ENCODE measurements at places on chromosomes 13 and 19.

- no peak for DNase-seq
These were observed 54.5 kb upstream of the MTIF3 start for GRCh38 chr13:27504868-27505194.

GRCh38 chr13:31543190-31543589 lies 196.1 kb upstream of the RXFP2 start:
- DNase-seq: no peak

DNA sequence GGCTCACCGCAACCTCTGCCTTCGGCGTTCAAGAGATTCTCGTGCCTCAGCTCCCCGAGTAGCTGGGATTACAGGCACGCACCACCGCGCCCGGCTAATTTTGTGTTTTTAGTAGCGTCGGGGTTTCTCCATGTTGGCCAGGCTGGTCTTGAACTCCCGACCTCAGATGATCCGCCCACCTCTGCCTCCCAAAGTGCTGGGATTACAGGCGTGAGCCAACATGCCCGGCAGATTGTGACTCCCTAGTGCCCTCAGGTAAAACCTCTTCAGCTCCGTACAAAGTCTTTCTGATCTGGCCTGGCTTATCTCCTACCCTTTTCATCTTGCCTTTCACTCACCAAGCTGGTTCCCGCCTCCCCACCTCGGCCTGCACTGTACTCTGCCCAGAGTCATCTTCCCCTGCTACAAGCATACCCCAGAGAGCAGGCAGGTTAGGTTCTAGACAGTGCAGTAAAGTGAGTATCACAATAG lies 15.0 kb downstream of the BICRA start:
- peak; percentile 27 for DNase-seq

DNA sequence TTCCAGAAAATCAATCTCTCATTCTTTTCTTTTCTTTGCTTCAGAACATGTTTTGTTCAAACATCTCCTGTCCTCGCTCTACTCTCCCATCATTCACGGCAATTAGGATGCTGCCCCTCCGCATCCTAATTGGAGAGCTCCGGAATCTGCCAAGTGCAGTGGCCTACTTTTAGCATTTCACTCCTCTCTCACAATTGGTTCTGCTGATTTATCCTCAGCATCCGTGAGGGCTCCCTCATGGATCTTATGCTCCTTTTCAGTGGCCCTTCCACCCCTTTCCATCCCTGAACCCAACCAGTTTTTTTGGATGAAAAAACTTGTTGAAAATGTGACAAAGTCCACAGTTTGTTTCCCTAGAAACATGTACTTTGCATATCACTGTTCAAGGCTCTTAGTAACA lies 22.4 kb downstream of the AMER2 start:
- DNase-seq: no peak

GRCh38 chr19:1961000-1961883 lies 20.3 kb downstream of the CSNK1G2 start:
- DNase-seq: no peak

DNA sequence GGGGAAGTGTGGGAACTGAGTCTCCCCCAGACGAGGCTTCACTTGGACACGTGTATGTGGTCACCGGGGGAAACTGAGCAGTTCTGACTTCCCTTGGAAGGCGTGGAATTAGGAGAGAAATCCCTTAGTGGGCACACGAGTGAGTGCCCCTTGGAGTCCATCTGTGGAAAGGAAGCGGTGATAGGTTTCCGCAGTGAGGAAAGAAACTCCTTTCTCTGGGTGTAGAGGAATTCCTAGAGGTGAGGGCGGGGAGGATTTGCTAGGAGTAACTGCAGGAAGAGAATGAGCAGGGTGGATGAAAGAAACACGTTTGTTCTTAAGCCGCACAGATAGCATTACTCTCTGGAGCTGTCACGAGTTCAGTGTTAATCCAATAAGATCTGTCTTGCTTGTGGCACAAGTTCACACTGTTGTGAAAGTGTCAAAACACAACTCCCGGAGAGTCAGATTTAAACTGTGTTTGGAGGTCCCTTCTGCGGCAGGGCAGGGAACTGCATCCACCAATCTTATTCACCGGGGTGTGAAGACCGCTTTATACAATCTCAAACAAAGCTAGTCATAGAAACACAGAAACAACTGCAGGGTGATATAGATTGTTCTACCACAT lies 1.2 kb downstream of the KL start:
- peak; percentile 69 for DNase-seq

DNA sequence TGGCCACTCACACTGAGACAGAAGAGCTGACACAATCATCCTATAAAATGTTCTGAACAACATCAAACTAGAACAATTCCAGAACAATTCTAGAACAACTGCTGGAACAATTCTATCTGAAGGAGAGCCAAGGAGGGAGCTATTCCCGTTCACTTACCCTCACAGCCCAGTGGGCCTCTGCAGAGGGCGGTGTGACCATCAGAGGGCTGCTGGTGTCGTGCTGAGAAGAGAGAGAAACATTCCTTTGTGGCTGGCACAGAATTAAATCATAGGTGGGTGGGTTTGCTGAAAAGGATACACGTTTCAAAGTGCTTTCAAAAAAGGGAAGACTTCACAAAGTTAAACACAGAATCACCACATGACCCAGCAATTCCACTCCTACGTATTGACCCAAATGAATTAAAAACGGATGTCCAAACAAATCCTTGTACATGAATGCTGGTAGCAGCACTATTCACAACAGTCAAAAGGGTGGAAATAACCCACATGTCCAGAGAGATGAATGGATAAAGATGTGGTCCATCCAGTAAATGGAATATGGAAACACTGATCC lies 34.9 kb downstream of the EPS15L1 start:
- DNase-seq: no peak

DNA sequence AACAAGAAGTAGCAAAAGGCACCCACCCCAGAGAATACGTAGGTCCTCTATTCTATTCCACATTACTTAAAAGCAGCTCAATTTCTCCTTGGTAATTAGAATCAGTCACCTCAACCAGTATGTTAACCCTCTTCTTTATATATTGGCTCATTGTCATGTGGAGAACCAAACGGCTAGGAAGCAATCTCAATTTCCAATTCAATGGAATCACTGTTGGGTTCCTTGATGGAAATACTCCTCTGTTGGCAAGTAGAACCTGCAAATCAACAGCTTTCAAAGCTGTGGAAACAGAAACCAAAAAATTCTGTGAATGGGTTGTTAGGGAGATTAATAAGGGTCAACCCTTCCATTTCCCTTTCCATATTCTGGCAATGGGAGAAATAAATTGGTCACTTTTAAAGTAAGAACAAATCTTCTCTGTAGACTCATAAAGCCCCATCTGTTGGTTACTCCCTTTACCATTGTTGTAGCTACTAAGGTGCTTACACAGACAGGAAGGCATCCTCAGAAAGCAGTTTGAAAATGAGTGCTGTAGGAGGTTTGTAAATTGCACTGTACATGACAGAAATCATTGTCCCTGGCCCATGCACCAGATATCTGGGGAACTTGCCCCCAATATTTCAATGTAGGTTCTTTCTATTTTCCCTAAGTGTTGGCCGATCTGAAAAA lies 138.6 kb upstream of the UFM1 start:
- DNase-seq: no peak

GRCh38 chr19:45793876-45794275 lies 1.2 kb upstream of the DMWD start:
- no peak for DNase-seq

GRCh38 chr13:46303742-46304385 lies 83.2 kb downstream of the RUBCNL start:
- no peak for DNase-seq

DNA sequence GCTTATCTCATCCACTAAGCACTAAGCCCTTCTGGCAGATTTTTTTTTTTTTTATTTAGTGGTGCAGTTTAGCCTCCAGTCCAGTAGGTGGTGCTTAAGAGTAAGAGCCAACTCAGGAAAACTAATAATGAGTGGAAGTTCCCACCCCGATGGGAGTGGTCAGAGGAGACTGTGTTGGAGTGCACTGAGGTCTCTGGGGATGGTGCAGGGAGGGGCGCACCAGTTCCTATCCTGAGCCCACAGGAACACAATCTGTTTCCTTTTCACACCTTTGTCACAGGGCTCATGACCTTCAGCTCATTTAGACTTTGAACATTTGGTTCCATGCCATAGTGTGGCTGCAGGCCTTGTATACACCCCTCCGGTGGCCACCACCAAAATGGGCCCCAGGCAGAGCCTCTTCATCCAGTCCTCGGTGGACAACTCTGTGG lies 367.4 kb downstream of the SPRY2 start:
- DNase-seq: no peak

DNA sequence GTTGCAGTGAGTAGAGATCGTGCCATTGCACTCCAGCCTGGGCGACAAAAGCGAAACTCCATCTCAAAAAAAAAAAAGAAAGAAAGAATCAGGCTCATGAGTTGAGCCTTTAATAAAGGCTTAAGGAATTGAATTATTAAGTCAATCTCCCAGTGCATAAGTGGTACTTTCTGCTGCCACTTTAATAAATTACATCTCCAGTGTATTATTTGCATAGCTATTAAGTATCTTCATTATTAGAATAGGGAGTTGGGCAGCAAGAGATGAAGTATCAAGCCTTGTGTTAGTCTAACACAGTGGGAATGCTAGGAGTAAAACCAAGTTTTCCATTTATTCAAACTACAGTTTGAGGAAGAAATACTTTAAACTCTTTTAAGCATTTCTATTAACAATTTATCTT lies 15.6 kb upstream of the FAM124A start:
- no peak for DNase-seq

GRCh38 chr13:89982407-89983095 lies 1364.9 kb upstream of the MIR17HG start:
- DNase-seq: no peak

- no peak for DNase-seq
These were observed 13.3 kb downstream of the ZC3H4 start for GRCh38 chr19:47100290-47100689.

- no peak for DNase-seq
These were observed 10.8 kb downstream of the LCP1 start for GRCh38 chr13:46171217-46171616.

- no peak for DNase-seq
These were observed 47.8 kb upstream of the KPNA3 start for GRCh38 chr13:49840266-49840665.

DNA sequence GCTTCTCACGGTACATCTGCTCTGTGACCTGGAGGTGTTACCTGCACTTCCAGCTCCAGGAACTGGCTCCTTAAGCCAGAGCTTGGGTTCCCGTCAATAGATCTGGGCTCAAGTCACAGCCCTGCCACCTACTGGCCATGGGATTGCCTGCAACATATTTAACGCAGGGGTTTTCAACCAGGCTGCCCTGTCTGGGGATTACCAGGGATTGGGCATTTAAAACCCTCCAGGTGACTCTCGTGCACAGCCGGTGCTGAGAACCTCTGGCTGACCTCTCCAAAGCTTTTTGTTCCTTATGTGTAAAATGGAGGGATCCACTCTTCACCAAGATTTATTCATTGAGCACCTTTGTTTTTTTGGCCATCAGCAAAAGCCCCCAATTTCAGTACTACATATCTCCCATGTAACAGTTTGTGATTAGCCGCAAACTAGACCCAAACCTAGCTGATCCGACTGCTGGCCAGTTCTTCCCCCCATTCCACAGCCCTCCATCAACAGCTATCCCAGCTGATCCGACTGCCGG lies 76.6 kb upstream of the STK24 start:
- DNase-seq: peak; percentile 87

- no peak for DNase-seq
These were observed 162.4 kb downstream of the PCDH20 start for GRCh38 chr13:61253105-61253877.

GRCh38 chr13:23450340-23451046 lies 17.0 kb upstream of the SACS start:
- peak; percentile 68 for DNase-seq

GRCh38 chr13:30857636-30858035 lies 48.4 kb upstream of the MEDAG start:
- DNase-seq: no peak

DNA sequence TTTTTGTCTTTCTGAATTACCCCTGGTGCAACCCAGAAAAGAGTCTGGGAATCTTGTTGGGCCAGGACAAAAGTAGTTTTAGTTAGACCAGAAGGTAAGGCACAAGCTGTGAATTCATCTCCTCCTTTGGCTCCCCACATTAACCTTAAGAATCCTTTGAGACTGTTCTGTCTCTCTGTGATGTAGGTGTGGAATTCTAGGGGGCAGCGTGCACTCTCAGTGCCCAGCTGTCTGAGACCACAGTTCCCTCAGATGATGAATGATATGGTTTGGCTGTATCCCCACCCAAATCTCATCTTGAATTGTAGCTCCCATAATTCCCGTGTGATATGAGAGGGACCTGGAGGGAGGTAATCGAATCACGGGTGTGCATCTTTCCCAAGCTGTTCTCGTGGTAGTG lies 43.9 kb downstream of the ZNF506 start:
- no peak for DNase-seq

- DNase-seq: no peak
These were observed 546.6 kb downstream of the KCTD12 start for GRCh38 chr13:76339649-76340048.

GRCh38 chr13:67827992-67828391 lies 597.9 kb upstream of the PCDH9 start:
- DNase-seq: peak; percentile 4

DNA sequence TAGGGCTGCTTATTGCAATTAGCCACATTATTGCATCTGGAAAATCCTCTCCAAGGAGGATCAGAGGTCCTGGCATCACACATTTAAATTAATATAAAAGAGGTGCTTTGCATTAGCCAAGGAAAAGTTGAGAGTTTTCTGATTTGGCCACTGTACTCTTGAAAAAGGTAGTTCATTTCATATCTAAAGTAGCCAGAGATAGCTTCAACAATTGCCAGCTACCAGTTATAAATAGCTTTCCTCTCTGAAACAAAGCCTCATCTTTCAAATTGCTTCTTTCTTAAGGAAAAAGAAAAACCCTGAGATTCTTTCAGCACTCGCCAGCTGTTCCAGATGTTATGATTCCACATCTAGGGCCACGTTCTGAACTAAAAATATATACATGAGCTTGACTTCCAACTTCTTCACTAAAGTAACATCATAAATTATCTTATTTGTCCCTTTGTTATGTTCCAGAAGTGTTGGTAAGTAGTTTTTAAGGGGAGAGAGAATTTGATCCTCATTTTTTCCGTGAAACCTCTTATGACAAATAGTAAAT lies 69.6 kb downstream of the ERCC5 start:
- DNase-seq: no peak

DNA sequence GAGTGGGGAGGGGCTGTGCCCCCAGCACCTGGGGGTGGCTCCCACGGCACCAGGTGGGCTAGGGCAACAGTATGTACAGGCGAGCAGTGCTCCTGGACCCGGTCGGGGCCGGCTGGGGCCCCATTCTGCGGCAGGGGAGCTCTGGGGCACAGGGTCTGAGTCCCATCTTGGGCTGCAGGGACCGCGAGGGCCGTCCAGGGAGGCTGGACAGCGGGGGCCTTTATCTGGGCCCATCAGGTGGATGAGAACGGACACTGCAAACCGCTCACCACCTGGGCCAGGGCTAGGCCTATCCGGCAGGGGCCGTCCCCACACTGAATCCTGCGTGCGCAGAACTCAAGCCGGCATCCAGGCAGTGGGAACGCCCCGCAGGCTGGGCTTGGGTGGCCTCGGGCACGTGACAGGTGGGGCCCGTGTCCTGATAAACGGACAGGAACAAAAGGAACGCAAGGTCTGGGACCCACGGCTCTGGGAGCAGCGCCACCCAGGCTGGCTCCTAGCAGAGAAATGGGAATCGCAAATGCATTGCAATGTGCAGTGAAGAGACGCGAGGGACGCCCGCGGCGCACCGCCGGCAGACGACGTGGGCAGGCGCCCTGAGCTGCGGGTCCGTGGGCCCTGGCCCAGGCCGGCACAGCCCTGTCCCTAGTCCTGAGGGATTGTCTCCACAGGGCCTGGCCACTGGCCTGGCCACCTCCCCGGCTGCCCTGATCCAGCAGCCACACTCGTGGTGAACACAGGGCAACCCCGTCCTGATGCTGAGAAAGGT lies 29.7 kb downstream of the BTBD2 start:
- DNase-seq: no peak

All from HAP-1 (cell line).